ENCODE measurements at places on chromosomes 16 and 17. TPM values are rescaled to one million over a fixed set of nuclear protein-coding genes. Genes with fewer than 3 reads are reported as not detected.

Gene DYNLRB2
- 0.26 TPM for total RNA-seq

Gene GINS2
- total RNA-seq = 0.26 TPM

Gene TPSB2
- total RNA-seq = not detected

Gene C16orf46
- not detected for total RNA-seq

Gene KRTAP2-4
- total RNA-seq = not detected

Gene CUEDC1
- total RNA-seq = 11.9 TPM

Gene EFNB3
- 0.26 TPM for total RNA-seq

Gene PIRT
- not detected for total RNA-seq

Gene CCL4
- total RNA-seq = not detected

Gene ZNF423
- total RNA-seq = 0.17 TPM

Gene JPT2
- total RNA-seq = 15.5 TPM

Gene WFIKKN1
- 0.17 TPM for total RNA-seq

Gene CTCF
- total RNA-seq = 20.0 TPM

Gene HBQ1
- total RNA-seq = not detected

Gene PLXDC1
- total RNA-seq = 4.1 TPM

Measured in fibroblast of lung (primary cell).